ENCODE measurements at places on chromosomes 6 and 20.

DNA sequence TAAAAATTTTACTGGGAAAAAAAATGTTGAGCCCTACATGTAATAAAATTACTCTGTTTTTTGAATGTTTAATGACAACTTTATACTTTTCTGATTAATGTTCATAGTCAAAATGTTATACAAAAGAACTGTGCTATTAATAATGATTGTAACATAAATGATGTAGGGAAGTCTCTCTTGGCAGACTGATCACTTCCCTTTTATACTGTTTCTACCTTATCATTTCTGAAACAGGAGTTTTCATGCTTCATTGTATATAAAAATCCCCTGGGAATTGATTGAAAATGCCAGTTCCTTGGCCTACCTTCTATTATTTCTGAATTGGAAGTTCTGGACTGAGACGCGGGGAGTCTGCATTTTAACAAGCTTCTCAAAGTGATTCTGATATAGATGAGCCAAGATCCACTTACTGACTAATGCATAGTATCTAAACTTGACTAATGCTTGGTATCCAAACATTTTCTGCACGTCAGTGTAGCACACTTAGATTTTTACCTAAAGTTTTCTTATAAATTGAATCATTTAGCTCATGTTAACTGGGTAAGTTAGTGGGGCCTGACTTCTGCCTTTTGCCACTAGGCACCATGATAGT is 7.2 kb upstream of the HDAC2 start:
- no peak for DNase-seq

GRCh38 chr6:115891750-115892149 is 168.9 kb downstream of the FRK start:
- DNase-seq = no peak

- DNase-seq = no peak
Observed at GRCh38 chr20:56896447-56896846, 267.3 kb downstream of the TFAP2C start.

DNA sequence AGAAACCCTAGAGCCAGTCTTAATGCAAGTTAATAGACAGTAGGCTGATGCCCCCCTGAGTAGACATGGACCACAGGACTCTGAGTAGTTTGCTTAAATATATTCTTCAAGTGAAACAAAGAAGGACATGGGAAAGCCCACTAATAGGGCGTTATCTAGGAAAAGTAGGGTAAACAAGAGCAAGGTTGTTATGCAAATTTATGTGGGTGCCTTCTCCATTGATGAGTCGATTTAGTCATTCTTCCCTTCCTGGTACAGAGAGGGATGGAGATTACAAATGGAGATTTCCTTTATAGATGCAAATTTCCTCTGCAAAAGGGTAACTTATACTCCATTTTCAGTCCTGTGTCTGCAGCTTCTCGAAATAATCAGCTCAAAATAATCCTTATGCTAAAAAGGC is 262.0 kb downstream of the CD83 start:
- DNase-seq = no peak

GRCh38 chr20:50146732-50147662 is 6.5 kb downstream of the PEDS1 start:
- no peak for DNase-seq

DNA sequence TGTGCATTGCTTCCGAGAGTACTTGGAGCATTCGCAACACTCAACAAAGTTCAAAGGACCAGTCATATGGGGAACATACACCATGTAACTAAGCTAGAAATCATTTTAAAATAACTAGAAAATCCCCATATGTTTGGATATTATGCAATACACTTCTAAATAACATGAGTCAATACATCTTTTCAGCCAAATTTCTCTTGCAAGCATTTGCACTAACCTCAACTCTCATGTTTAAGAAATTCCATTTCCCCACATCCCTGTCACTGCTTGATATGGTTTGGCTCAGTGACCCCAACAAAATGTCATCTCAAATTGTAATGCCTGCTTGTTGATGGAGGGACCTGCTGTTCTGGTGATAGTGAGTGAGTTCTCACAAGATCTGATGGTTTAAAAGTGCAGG is 85.7 kb upstream of the CST7 start:
- no peak for DNase-seq

- no peak for DNase-seq
Observed at GRCh38 chr6:147604373-147604772, 95.9 kb downstream of the SAMD5 start.

DNA sequence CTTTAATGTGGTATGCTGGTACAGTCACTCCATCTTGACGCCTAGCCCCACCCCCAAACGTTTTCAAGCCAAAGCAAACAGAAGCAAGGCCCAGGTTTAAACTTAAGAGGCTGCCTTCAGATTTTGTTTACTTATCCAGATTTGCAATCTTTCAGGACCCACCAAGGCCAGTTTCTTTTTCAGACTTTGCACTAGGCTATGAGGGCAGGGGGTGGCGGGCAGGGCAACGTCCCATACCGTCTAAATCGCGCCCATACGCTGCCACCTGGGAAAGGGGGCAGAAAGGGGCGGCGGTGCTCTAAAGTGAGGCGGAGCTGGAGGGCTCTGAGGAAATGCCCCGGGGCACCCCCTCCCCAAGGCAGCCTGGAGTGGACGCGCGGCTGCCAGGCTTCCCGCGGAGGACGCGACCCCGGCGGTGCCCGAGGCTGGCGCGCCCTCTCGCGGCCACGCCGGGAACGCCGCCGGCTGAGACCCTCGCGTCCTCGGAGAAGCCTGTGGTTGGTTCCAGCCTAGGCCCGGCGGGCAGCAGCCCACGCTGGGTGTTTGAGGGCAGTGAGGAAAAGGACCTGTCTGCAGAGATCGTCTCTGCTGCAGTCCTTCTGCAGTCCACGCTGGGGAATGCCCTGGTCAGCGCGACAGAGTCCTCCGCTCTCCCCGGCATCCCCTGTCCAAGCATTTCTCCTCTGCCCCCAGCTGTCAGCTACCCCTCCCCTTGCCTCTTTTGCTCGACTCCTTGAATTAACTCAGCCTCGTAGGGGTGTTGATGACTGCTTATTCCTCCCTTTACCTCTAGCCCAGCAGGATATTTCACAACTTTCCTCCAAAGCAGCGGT is 129.2 kb upstream of the PRND start:
- DNase-seq = no peak

GRCh38 chr6:43989581-43990146 is 137.6 kb downstream of the MRPL14 start:
- no peak for DNase-seq

DNA sequence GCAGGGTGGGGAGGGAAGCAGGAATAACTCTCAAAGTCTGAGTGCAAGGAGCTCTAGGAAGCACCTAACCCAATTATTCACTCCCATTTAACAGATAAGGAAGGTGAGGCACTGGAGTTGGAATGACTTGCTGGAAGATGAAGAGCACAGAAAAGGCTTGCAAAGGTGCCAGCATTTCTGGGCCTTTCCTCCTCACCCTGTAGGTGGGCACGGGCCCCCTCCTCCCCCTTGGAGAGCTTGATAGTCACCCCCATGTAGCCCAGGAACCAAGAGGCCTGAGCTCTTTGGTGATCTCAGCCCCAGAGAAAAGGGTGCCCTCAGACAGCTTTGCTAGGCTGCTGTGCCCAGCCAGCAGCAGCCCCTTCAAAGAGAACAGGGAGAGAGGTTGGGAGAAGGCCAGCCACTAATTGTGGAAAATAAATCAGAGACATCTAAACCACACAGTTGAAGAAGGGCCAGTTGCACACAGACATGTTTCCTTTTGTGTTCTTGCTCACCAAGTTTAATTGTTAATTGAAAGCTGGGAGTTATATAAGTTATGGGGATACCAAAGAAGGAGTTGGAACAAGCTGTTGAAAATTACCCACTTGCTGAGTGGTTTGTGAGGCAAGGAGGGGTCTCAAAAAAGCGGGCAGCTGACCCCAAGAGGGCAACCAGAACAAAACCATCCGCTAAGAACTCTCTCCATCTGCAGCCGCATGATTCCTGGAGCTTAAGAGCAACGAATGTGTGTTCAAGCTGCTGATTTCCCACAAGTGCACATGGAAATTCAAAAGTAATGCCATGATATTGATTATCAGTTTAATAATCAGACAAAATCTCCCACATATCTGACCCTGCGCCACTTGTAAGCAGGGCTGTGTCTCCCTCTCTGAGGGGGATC is 77.0 kb downstream of the MRPL14 start:
- DNase-seq = no peak

DNA sequence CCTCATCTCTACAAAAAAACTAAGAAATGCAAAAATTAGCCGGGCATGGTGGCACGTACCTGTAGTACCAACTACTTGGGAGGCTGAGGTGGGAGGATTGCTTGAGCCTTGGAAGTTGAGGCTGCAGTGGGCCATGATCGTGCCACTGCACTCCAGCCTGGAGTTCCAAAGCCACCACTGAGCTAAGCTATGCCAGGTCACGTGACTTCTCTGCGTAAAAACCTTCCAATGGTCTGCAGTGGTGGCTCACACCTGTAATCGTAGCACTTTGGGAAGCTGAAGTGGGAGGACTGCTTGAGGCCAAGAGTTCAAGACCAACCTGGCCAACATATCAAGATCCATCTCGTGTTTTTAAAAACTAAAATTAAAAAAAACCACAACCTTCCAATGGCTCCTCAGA is 1.7 kb downstream of the SF3B5 start:
- DNase-seq = no peak

DNA sequence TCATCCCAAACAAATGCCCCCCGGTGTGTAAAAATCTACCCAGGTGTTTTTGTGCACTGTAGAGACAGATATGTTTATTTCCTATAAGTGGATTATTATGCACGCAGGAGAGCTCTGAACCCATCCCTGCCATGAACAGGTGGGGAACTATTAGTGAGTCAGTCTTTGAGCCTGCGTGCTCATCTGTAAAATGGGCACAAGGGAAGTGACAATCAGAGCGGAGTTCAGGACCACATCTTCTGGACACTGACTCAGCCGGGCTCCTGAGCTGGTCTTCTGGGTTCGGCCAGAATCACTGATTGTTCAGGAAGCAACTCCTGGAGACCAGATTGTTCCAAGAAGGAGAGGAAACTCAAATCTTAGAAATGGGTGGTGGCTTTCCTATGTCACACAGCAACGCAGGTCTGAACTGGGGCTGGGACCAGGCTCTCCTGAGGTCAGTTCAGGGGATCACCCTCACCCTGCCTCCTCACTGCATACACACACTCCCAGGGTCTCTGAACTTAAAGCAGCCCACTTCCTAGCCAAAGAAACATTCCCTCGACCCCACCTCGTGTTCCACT is 27.3 kb upstream of the TGM2 start:
- DNase-seq = no peak

DNA sequence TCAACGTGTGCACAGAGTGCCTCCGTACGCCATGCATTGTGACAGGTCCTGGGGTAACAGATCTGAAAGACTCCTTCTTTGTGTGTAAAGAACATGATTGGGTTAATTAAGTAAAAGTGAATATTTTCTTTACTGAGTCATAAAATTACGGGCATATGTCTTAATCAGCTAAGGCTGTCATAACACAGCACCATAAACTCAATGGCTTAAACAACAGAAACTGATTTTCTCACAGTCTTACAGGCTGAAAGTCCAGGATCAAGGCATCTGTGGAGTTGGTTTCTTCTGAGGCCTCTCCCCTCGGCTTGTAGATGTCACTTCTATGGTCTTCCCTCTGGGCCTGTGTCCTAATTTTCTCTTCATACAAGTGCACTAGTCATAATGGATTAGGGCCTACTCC is 176.9 kb downstream of the MTFR2 start:
- DNase-seq = no peak

GRCh38 chr20:19317237-19318069 is 105.0 kb downstream of the SLC24A3 start:
- DNase-seq = no peak

- no peak for DNase-seq
Observed at GRCh38 chr6:162532283-162533008, 195.1 kb downstream of the PRKN start.

DNA sequence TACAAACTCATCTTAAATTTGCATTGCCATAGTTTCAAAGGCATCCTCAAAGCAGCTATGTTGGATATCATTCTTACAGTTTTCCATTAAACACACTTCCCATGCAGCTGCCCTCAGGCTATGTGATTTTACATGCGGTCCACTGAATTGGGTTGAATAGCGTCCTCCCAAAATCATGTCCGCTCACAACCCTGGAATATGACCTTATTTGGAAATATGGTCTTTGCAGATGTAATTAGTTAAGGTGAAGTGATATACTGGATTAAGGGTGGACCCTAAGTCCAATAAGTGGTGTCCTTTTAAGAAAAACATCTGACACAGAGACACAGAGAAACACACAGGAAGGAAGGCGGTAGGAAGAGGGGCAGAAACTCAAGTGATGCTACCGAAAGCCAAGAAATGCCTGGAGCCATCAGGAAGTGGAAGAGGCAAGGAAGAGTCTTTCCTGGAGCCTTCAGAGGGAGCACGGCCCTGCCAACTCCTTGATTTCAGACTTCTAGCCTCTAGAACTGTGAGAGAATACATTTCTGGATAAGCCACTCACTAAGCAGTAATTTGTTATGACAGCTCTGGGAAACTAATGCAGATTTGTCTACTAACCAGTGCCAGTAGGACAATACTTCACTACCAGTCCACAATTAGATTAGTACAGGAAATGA is 42.7 kb upstream of the NHSL1 start:
- DNase-seq = no peak

- no peak for DNase-seq
Observed at GRCh38 chr6:43253401-43253800, 10.1 kb downstream of the TTBK1 start.

- DNase-seq = no peak
Observed at GRCh38 chr6:83867527-83868161, 8.2 kb downstream of the CYB5R4 start.

GRCh38 chr6:11413117-11413687 is 124.3 kb upstream of the TMEM170B start:
- DNase-seq = no peak

- DNase-seq = no peak
Observed at GRCh38 chr6:112188906-112189305, 65.5 kb downstream of the LAMA4 start.

GRCh38 chr6:72348926-72349325 is 272.9 kb upstream of the KCNQ5 start:
- no peak for DNase-seq

DNA sequence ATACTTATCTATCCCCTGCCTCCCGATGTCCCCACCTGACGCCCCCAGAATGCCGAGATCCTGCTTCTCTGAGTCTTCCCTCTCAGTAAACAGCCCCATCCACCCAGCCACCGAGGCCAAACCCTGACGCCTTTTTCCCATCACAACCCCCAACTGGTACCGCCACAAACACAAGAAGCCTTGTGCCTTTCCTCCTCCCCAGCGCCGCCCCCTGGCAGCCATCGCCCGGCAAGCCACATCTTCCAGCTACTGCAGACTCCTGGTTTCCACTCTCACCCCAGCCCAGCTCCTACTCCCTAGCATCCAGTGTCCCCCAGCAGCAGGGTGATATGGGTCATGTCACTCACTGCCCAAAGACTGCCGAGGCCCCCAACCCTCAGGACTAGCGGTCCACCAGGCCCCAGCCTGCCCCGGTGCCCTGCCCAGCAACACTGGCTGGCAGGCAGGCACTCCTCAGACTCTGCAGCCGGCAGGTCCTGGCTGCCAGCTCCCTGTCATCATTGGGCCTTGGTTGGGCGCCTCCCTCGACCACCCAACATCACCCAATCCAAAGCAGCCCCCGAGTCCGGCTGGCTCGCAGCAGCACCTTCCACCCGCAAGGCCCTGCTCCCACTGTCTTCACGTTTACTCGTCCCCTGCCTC is 11.2 kb downstream of the TCFL5 start:
- DNase-seq = no peak

All from anterior cingulate cortex (tissue), 58 donors.